ENCODE measurements at places on chromosomes 12 and 14.
A peak's percentile ranks its signal among the peaks of the same experiment; 100 is the strongest.

- no peak for DNase-seq
Measured at GRCh38 chr12:93130366-93131054, 201.4 kb upstream of the EEA1 start.

- no peak for DNase-seq
Measured at GRCh38 chr12:1517007-1517406, 77.4 kb downstream of the FBXL14 start.

DNA sequence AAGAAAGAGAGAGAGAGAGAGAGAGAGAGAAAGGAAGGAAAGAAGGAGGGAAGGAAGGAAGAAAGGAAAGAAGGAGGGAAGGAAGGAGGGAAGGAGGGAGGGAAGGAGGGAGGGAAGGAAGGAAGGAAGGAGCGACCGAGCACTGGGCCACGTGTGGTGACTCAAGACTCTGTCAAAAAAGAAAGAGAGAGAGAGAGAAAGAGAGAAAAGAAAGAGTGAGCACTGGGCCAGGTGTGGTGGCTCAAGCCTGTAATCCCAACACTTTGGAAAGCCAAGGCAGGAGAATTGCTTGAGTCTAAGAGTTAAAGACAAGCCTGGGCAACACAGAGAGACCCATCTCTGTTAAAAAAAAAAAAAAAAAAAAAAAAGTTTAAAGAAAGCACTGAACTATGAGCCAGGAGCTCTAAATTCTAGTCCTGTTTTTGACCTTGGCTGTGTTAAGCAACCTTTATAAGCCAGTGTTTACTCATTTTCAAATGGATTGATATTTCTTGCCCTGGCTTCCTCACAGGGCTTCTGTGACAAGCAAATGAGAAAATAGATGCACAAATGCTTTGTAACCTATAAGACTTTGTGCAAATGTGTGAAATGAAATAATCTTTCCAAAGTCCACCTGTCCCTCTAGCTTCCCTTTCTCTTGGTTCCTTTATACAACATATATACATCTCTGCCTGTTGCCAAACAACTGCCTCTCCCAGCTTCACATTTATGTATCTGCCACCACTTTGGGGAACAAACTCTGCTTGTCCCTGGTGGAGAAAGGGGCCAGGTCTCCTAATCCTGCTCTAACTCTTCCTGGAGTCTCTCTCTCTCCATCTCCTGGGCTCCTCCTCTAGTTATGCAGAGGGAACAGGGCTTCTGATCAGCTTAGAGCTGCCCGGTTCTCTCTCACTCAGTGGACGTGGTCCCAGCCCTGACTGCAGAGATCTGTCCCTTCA is 16.1 kb upstream of the PLEKHG6 start:
- no peak for DNase-seq

GRCh38 chr14:72788255-72788654 is 105.6 kb downstream of the DPF3 start:
- no peak for DNase-seq

GRCh38 chr12:8742501-8742900 is 44.7 kb downstream of the RIMKLB start:
- DNase-seq, result no peak

- DNase-seq, result no peak
Measured at GRCh38 chr12:128008341-128008740, 258.6 kb upstream of the TMEM132C start.

GRCh38 chr14:49865431-49865859 is 12.9 kb upstream of the NEMF start:
- DNase-seq, result peak; percentile 50

- DNase-seq, result no peak
Measured at GRCh38 chr12:48031135-48031960, 27.1 kb upstream of the COL2A1 start.

- no peak for DNase-seq
Measured at GRCh38 chr14:33792009-33792719, 158.7 kb downstream of the EGLN3 start.

DNA sequence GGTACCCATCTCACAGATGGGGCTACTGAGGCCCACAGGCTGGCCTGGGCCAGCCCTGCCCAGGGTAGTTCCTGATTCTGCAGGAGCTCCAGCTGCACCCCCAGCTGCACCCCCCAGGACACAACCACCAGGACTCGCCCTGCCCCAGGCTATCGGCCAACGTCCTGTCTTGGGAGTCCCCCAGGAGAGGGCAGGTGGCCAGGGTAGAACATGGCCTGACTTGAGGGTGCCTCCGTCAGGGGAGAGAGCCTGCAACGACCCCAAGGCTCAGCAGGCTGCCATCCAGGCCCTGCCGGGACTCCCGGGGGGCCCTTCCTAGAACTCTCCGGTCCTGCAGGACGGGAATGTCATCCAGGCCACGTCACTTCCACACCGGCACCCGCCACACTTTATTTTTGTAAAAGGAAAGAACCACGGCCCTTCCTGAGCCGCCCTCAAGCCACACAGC is 15.8 kb downstream of the JAG2 start:
- no peak for DNase-seq

DNA sequence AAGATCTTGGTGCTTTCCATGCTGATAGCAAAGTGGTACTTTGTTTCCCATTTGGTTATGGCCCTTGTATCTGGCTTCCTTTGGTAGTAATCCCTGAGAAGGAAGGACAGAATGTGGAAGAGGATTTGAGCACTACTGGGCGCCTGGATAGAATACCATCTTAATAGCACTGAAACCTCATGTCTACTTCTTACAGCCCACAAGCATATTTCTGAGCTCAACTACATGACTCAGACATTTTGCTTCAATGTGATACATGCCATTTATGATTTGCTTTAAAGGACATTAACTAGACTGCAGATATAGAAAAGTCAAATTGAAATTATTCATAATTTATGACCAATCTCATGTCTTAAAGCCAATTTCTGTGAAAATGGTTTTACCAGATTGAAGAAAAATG is 80.4 kb downstream of the LIN7A start:
- no peak for DNase-seq

- no peak for DNase-seq
Measured at GRCh38 chr14:102927878-102928411, 5.5 kb downstream of the AMN start.

- no peak for DNase-seq
Measured at GRCh38 chr12:19799216-19799615, 359.9 kb downstream of the AEBP2 start.

DNA sequence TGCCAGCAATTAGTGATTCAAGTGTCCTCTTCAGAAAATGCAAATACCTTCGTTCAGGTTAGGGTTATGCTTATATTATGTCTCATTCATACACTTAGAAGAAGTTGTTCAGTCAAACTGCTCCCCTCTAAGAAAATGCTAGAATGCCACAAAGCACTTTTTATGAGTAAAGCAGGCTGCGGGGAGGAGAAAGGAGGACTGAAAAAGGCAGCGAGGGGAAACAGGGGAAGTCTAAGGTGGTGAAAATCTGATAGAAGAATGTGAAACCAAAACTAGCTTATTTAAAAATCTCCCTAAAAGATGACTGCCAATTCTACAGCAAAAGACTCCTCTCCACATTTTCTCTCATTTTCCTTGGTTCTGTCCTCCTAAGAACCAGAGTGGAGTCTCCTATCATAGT is 70.1 kb downstream of the PRKD1 start:
- no peak for DNase-seq

DNA sequence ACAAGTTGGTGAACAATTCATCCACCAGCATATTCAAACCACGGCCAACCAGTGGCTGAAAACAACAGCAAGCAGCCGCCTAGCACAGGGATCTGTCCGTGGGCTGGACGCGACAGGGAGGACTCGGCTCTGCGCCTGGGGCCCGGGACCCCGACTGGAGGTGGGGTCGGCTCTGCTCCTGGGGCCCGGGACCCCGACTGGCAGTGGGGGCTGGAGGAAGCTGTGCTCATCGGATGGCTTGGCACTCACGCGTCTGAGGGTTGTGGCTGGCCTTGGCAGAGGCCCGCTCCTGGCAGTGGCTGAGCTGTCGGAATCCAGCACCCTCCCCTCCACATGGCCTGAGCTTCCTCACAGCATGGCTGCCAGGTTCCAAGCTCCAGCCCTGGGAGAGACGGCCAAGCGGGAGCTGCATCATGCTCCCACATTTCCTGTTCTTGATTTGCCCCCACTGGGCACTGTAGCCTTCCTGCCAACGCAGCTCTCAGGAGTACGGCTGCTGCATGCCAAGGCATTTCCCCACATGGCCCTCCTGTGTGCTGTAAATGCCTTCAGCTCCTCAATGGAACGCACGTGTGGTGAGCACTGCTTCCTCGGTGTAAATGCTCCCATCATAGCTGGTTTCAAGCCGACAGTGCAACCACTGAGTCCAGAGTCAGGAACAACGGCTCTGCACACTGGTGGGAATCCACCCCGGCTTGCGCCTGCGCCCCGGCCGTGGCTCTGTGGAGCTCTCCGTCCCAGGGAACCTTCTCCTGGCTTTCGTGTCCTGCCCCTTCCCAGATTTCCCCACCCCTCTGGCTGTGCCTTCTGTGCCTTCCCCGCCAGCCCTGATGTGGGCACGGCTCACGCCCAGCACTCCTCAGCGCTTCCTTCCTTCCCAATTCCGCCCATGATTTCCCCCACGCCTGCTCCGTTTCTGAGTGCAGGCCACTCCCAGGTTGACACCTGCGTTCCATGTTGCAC is 7.3 kb upstream of the GALNT9 start:
- DNase-seq, result no peak

GRCh38 chr12:93426412-93426805 is 15.3 kb downstream of the UBE2N start:
- DNase-seq, result no peak

GRCh38 chr12:43052441-43052840 is 462.9 kb upstream of the PRICKLE1 start:
- DNase-seq, result no peak

DNA sequence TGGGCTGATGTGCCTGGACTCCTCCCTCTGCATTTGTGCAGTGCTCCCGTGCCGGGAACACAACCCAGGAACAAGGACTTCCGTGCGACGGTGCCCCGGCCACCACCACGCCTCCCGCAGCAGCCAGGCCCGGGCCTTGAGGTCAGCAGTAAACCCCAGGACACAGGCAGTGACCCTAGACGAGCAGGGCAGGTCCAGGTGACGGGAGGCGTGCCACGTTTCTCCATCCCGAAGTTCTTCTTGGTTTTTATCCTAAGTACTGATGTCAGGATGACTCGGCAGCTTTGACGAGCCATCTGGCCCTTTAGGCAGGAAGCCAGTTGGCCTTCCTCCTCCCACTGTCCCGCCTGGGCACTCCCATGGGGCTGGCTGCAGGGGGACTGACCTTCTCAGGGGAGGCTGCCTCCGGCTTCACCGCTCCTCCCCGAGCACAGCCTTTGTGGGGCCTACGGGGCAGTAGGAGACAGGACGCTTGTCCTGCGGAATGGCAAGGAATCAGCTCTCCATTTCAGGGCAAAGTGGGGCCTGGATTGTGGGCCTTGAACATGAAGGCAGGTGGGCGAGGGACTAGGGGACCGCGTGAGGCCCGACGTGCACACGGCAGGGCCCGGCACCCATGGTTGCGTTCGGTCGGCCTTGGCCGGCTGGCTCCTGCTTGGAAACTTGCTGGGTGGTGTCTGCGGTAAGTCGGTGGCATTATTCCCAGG is 94.1 kb downstream of the FBXL14 start:
- no peak for DNase-seq

GRCh38 chr14:69999261-69999674 is 120.1 kb downstream of the SMOC1 start:
- DNase-seq, result no peak

GRCh38 chr12:113202300-113203075 is 17.0 kb downstream of the RITA1 start:
- no peak for DNase-seq

DNA sequence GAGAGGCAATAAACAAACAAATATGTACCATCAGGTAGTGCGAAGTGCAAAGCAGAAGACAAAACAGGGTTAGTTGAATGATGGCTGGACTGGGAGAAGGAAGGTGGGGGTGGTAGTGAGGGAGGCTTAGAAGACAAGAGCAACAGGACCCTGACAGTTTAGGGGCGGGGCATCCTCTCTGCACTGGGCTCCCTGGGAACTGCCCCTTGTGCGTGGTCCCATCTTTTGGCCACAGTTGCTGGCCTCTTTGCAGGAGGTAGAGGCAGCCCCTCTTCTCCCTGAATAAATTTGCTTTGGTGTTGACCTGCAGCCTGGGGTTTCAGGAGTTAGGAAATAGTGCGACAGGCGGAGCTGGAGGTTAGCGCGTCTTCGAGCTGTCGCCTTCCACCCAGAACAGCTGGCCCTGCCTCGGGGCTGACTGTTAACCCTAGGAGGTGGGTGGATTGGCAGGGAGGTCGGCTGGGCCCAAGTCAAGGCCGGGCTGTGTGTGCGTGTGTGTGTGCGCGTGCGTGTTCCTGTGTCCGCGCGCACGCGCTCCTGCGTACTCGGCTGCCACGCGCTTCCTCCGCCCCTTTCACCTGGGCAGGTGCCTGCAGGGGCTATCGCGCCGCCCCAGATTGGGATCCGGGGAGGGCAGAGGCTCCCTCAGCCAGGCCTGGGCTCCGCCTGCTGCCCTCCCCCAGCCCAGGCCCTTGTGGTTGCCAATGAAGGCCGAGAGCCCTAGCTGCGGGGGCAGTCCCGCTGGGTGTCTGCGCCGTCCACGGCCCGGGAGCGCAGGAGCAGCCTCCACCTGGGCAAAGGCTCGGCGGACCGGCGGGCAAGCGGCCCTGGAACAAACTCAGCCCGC is 180.8 kb downstream of the ADCK1 start:
- DNase-seq, result no peak

DNA sequence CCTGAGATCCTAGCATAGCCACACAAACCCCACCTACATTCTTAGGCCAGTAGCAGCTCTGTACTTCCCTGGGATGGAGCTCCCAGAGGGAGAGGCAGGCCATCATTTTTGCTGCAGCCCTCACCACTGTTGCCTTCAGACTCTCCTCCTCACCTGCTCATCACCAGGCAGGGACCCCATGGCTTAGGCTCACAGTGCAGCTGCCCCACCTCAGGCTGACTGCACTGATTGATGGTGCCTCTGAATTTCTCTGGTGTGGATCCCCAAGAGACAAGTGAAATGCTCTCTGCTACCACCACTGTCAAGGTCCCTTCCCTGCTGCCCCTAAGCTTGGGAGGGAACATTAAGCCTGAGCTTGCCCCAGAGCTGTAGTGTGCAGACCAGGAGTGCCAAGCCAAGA is 76.2 kb downstream of the TMTC3 start:
- no peak for DNase-seq

- DNase-seq, result no peak
Measured at GRCh38 chr14:58737511-58737910, 99.7 kb downstream of the DACT1 start.

DNA sequence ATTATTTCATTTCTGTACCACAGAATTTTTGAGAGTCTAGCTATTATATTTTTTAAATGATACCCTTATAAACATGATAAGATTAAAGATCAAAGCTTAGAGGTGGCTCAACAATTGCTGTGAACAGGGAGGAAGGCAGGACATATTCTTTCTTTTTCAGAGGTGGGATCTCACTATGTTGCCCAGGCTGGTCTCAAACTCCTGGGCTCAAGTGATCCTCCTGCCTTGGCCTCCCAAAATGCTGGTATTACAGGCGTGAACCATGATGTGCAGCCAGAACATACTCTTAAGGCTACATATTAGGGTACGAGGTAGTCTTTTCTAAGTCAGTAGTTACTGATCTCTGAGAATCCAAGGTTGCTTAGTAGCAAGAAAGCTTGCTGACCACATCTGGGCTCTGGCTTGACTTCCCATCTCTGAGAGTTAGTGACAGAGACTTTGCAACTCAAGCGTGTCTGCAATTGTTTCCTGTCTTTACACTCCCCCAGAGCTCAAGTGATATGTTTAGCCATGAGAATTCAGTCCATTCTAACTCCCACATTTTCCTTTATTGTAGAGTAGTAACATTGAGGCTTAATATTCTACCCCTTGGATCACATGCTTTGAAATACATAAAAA is 8.6 kb downstream of the RAB5B start:
- no peak for DNase-seq

- no peak for DNase-seq
Measured at GRCh38 chr12:3243376-3244084, 166.4 kb downstream of the TSPAN9 start.

- no peak for DNase-seq
Measured at GRCh38 chr12:62098132-62098531, 162.1 kb upstream of the USP15 start.
